ENCODE measurements at places on chromosomes 4 and X.

GRCh38 chr4:58602022-58602421 lies 1491.8 kb upstream of the IGFBP7 start:
- DNase-seq = no peak

GRCh38 chr4:32189130-32189529 lies 1469.0 kb downstream of the PCDH7 start:
- DNase-seq = peak; percentile 10

- no peak for DNase-seq
Measured at GRCh38 chr4:187612301-187612700, 383.3 kb upstream of the ZFP42 start.

GRCh38 chr4:65665771-65666523 lies 4.3 kb downstream of the EPHA5 start:
- no peak for DNase-seq

DNA sequence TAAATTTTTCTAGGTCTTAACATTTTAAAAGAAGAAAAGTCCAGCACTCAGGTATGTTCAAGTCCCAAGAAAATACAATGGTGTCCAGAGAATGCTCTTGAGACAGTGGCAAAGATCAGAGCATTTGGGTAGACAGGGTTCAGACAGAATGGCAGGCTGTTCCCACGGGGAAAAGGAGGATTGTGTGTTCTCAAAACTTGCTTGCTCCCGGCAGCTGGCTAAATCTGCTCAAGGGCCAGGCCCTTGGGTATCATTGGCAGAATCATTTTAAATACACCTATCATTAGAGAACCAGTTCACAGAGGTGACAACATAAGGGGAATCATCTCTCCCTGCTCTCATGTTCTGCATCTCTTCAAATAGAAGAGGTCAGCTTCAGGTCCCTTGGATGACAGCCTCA lies 456.3 kb downstream of the DTHD1 start:
- no peak for DNase-seq

Data from stomach (tissue), 19 donors.